ENCODE measurements at places on chromosomes 2 and 18.

- H3K36me3 ChIP-seq = peaks cover 32% of the 10 kb centered on the region
- H3K4me3 ChIP-seq = no peak overlapping the region
- DNase-seq = no peak
- peaks cover 25% of the 10 kb centered on the region for H3K4me1 ChIP-seq
- H3K27ac ChIP-seq = peak overlapping the region; percentile 20
- no peaks in the 10 kb centered on the region for H3K27me3 ChIP-seq
Observed at GRCh38 chr2:30505500-30506180, 58.6 kb downstream of the LCLAT1 start.

DNA sequence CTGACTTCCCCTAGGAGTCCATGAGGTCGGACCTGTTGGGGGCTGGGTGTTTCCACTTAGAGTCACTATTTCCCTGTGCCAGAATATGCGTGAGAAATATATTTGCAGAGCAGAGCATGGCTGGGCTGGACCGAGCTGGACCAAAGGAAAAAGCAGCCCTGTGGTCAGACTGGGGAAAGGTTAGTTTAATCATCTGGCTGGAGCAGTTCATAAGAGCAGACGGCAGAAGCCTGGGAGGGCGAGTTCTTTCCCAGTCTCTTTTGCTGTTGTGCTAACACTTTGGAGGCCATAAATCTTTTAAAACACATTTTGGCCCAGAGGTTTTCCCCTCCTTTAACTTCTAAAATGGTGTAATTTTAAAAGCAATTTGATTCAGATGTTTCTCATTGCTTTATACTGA is 66.5 kb downstream of the GLI2 start:
- no peak overlapping the region for H3K4me3 ChIP-seq
- H3K4me1 ChIP-seq = peaks cover 5% of the 10 kb centered on the region
- H3K36me3 ChIP-seq = no peaks in the 10 kb centered on the region

DNA sequence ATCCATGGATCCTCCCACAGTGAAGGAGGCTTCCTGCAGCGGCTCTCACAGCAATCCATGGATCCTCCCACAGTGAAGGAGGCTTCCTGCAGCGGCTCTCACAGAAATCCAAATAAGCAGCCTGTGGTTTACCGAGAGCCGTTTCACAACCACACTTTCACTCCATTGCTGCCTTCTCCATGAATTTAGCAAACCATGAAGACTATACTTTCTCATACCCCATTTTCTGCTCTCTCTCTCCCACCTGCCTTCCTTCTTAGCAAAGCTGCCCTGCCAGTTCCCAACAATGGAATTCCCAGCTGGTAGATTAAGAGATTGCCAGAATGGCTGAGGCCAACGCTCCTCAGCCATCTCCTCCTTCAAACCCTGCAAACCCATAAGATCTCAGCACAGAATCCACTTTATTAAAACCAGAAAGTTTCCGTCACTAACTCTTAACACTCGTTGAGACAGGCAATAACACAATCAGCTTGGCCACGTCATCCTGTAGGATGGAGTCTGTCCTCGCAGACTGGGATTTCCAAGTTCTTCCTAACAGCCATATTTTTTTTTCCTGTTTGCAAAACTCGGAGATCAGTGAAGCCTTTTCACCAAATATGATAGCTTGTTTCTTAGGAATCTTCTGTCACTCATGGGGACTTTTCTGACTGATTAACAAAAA is 162.2 kb downstream of the PXDN start:
- H3K27ac ChIP-seq = no peak overlapping the region
- H3K27me3 ChIP-seq = peaks cover 21% of the 10 kb centered on the region
- H3K4me3 ChIP-seq = no peak overlapping the region
- H3K36me3 ChIP-seq = no peaks in the 10 kb centered on the region
- H3K4me1 ChIP-seq = peaks cover 2% of the 10 kb centered on the region
- no peak for DNase-seq

DNA sequence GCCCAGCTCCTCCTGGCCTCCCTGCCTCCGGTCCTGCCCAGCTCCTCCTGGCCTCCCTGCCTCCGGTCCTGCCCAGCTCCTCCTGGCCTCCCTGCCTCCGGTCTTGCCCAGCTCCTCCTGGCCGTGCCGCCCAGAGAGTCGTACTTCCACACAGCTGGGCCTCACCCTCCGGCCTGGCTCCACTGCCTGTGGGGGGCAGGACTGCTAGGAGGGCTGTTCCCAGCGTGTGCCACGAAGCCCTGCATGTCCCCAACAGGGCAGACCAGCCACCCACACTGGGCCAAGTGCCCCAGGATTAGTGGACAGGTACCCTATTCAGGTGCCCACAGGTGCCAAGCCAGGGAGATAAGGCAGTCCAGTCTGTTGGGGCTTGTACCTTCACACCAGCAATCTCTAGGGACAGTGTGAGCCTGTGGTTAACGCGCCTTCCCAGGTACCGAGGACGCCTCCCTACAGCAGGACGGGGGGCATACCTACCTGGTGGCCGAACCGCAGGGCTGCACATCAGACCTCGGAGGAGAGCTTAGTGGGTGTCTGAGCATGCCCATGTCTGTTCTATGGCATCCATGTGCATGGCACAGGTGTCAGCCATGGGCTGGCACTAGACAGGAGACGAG is 5.3 kb downstream of the GPC1 start:
- peaks cover 25% of the 10 kb centered on the region for H3K27me3 ChIP-seq
- no peak for DNase-seq
- H3K4me1 ChIP-seq = peaks cover 22% of the 10 kb centered on the region
- H3K36me3 ChIP-seq = no peaks in the 10 kb centered on the region

Data from stimulated activated naive B cell treated with anti-CD40 and anti-IgM and Interleukin-4, amounts not matched to agents 10 μg/mL and 1 μg/mL and 100 μg/mL, for 72 hours (primary cell).